T-helper 2 cell (primary cell): ENCODE measurements at places on chromosomes 12 and 14.

DNA sequence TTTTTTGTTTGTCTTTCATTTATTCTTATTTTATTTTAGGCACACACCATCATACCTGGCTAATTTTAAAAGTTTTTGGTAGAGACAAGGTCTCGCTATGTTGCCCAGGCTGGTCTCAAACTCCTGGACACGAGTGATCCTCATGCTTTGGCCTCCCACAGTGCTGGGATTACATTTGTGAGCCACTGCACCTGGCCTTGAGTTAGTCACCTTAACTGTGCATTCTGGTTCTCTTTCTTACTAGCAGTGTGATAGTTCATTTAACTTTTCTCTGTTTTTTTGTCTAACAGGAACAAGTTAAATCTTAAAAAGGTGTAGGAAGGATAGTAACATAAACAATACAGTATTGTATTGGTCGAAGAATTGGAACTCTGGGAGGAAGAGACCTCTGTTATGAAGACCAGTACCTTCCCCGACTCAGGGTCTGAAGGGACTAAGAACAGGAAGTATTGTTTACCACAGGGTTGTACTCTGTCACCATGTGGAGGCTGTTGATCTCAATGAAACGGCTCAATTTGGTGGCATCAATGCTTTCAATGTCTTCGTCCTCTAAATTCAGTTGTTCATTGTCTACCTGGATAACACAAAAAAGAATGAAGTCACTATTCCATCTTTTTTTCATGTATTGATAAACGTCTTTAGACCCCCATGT, 17.7 kb downstream of the ERP27 start:
- DNase-seq = no peak

- peak; percentile 56 for DNase-seq
Observed at GRCh38 chr12:15289192-15289591, 33.1 kb upstream of the PTPRO start.

DNA sequence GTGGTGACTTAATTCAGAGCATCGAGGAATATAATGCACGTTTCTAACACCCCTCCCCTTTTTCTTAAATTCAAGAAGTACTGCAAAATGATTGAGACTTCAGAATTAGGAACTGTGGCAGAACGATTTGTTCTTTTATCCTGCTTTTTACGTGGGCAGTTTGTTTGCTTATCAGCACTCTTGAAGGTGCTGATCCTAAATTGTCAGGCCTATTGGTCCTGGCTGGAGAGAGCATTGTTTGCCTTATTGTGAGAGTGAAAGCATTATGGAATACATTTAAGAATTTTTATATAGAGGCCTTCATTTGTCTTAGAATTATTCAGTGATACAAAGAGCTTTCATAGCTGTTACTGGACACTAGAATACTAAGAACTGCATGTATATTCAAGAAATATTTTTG, 59.1 kb downstream of the TMTC2 start:
- no peak for DNase-seq

DNA sequence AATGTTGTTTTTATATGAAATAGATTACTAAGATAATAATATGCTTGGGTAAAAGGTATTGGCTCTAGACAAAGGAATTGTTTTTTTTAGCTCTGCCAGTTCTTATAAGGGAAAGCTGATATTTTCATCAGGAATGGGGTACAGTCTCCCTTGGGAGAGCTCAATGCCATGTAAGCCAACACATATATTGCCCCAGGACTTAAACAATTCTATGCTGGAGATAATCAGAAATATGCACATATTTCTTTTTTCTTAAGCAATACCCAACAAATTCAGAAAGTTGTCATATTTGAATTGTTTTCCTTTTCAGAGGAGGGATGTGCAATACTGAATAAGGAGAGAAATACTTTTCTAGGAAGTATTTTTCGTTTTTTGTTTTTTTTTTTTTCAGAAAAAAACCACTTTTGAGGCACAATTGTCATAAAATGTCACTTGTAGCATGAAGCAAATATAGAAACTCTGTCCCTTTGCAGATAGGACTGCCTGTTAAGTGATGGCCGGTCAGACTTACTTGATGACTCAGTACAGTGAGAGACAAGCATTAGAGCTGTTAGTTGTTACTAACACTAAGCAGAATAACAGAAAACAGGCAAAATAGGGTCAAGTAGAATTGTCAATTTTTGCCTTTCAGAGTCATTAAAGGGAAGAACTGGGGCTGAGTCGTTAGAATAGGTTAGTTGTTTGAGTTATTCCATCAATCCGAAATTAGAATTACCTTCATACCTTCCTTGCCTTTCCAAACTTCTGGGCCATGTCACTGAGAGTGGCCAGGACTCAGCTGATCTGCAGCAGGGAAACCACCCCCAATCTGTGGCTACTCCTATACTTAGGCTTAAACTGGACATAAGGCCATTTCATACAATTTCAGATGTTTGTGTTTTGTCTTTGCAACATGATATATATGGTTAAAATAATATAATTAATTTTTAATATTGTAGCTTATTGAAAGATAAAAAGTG, 168.1 kb downstream of the SLC38A4 start:
- no peak for DNase-seq

DNA sequence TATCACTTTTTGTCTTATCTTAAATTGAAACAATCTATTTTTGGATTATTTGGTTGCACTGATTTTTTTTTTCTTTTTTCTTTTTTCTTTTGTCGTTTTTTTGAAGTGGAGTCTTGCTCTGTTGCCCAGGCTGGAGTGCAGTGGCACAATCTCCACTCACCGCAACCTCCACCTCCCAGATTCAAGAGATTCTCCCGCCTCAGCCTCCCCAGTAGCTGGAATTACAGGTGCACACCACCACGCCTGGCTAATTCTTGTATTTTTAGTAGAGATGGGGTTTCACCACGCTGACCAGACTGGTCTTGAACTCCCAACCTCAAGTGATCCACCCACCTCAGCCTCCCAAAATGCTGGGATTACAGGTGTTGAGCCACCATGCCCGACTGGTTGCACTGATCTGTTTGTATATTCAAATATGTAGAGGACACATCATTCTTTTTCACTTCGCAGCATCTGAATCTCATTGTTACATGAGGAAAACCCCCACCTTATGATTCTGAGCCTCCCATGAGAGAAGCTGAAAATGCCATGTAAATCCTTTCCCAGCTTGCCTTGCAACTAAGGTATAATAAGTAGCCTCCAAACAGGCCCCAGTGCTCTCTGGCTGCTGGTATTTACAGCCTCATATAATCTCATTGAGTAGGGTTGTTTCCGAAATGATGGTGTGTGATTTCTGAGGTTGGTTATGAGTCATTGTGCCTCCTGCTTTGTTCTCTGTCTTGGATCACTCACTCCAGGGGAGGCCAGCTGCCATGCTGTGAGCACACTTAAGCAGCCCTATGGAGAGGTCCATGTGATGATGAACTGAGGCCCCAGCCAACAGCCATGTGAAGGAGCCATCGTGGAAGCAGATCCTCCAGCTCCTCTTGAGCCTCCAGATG, 5.2 kb upstream of the HSP90B1 start:
- peak; percentile 95 for DNase-seq
